ENCODE measurements at places on chromosomes 16 and 17.
A peak's percentile ranks its signal among the peaks of the same experiment; 100 is the strongest.

DNA sequence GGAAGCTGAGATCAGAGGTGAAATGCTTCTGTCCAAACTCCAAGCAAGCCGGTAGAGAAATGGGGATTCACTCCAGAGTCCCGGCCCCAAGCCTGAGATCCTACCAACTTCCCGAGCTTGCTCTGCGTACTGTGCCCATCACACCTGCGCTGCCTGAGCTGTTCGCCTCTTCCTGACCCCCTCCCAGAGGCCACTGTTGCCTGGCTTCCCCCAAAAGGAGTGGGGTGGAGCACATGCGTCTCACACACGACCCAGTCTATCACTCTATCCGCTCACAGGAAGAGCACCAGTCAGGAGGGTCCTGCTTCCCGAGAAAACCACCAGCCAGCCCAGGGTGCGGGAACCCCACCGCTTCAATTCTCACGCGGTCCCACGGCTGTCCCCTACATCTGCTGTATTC, 13.5 kb upstream of the C16orf95 start:
- DNase-seq: no peak

- DNase-seq: peak; percentile 80
Observed at GRCh38 chr16:17578981-17579874, 108.5 kb upstream of the XYLT1 start.

GRCh38 chr17:44466339-44466738, 36.9 kb downstream of the GPATCH8 start:
- DNase-seq: no peak

- DNase-seq: peak; percentile 5
Observed at GRCh38 chr17:14950216-14950615, 314.9 kb downstream of the PMP22 start.

DNA sequence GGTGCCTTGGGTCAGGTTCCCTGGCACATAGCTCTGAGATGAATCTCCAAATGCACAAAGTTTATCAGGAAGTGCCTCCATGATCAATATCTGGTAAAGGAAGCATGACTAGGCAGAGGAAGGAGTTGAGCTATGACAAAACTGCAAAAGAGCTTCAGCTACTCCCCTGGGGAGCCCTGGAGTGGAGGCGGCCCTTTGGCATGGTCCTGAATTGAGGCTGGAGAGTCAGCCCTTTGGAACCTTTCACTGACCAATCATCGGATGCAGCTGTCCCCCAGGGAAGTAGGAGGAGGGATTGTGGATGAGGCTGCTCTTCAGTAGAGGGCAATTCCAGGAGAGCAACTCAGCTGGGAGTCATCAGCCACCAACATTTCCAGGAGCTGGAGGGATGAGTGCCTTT, 46.1 kb upstream of the NLRP1 start:
- no peak for DNase-seq

DNA sequence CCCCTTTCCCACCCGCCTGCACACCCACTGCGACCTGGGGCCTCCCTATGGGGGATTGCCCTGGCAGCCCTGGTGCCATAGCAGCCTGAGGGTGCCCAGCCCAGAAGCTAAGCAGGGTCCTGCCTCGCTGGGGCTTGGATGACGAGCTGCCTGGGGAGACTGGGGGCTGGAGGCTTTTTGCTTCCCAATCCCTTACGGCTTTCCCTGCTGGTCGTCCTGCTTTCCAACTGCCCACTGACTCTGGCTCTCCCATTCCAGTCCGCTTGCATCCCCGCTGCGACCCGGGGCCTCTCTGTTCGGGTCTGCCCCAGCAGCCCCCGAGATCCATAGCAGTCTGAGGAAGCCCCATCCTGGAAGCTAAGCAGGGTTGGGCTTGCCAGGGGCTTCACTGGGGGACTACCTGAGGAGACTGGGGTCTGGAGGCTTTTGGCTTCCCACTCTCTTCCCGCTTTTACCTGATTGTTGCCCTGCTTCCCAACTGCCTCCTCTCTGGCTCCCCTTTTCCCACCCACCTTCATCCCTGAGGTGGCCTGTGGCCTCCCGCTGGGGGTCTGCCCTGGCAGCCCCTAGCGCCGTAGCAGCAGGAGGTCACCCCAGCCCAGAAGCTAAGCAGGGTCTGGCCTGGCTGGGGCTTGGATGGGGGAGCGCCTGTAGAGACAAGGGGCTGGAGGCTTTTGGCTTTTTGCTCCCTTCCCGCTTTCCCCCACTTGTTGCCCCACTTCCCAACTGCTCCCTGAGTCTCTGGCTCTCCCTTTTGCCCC, 2292.8 kb downstream of the TP53TG3F start:
- no peak for DNase-seq

- DNase-seq: no peak
Observed at GRCh38 chr16:65888201-65888600, 478.3 kb upstream of the CDH5 start.

DNA sequence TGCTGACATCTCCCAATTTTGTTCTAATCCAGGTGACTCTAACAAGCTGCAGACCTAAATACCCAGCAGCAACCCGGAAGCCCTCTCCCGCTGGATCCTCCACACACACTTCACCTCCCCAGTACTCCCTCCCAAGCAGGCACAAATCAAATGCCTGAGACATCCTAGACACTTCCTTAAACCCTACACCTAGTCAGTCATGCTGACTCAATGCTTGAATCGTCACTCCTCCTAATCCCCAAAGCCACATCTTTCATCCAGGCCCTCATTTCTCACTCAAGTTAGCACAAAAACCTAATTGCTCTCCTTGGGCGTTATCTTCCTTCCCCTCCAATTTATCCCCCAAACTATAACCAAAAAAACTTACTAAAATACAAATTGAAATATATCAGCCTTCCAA, 32.7 kb downstream of the CMC2 start:
- DNase-seq: no peak

GRCh38 chr17:71287071-71287823, 833.6 kb upstream of the SOX9 start:
- peak; percentile 9 for DNase-seq

- DNase-seq: no peak
Observed at GRCh38 chr16:85201574-85201973, 89.3 kb upstream of the CIBAR2 start.
